ENCODE measurements at places on chromosomes 12 and 14.
A peak's percentile ranks its signal among the peaks of the same experiment; 100 is the strongest.

- no peak for DNase-seq
Observed at GRCh38 chr14:58540749-58541632, 96.8 kb upstream of the DACT1 start.

- DNase-seq: no peak
Observed at GRCh38 chr14:104317975-104318557, 179.7 kb downstream of the KIF26A start.

DNA sequence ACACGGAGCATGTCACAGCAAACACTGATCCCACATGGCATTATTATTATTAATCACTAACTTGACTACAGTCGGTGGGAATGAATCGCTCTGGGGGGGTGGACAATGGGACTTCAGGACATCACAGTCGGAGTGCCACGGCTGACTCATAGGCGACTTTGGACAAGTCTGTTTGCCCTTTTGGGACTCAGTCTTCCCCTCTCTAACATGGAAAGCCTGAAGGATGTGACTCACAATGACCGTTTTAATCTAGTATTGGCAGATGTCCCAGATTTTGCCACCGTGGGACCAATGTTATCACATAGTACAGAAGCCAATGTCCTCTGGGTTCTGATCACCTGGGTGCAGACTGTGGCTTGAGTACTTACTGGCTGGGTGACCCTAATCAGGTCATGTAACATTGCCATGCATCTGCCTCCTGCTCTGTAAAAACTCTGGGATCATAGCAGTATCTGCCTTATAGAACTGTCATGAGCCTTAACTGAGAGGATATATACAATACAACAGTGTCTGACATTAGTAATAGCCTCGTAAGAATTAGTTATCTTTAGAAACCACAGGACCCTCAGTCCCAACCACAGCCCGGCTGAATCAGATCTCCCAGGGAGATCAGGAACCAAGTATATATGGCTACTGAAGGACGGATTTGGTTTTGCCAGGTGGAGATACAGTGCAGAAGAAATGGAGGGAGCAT, 362.6 kb downstream of the BCL11B start:
- no peak for DNase-seq

GRCh38 chr12:76687981-76688380, 75.9 kb upstream of the ZDHHC17 start:
- no peak for DNase-seq

- DNase-seq: no peak
Observed at GRCh38 chr12:131141514-131141913, 187.8 kb downstream of the ADGRD1 start.

DNA sequence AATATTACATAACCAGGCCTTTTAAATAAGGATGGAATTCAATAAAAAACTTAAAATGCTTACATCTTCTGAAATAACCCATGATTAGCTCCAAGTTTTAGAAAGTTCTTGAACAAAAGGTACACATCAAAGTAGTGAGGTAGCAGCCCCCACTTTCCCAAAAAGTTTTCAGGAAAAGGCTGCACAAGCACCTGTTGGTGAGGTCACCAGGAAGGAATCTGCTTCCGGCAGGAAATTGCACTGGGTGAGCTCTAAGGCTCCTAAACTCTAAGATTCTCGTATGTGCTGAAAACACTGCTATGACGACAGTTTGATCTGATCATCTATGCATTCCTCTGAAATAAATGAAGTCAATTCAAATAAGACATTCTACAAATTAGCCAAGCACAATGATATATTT, 34.3 kb upstream of the TTC7B start:
- DNase-seq: no peak

DNA sequence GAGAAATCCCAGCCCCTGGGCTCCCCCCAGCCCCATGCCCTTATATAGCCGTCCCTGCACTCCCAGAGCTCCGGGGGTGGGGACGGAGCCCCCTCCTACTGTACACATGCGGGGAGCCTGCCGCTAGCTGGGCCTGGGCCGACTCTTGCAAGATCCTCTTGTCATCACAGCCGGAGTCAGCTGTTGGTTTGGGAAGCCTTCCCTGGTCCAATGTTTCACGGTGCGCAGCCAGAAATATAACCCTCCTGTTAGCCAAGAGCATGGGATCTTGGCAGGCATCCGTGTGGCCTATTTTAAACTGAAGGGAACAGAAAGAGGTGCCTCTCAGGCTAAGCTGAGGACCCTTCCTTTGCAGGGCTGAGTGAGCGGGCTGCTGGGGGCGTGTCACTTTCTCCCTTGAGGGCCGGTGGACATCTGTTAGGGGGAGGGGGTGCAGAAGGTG, 175.3 kb downstream of the TSPAN9 start:
- DNase-seq: peak; percentile 86

GRCh38 chr14:72958548-72958947, 32.3 kb downstream of the DCAF4 start:
- no peak for DNase-seq

GRCh38 chr14:83779266-83779665, 1750.7 kb upstream of the FLRT2 start:
- DNase-seq: no peak

GRCh38 chr14:105591052-105591451, 64.7 kb downstream of the TMEM121 start:
- DNase-seq: no peak

- no peak for DNase-seq
Observed at GRCh38 chr12:20492251-20492760, 124.0 kb downstream of the PDE3A start.

DNA sequence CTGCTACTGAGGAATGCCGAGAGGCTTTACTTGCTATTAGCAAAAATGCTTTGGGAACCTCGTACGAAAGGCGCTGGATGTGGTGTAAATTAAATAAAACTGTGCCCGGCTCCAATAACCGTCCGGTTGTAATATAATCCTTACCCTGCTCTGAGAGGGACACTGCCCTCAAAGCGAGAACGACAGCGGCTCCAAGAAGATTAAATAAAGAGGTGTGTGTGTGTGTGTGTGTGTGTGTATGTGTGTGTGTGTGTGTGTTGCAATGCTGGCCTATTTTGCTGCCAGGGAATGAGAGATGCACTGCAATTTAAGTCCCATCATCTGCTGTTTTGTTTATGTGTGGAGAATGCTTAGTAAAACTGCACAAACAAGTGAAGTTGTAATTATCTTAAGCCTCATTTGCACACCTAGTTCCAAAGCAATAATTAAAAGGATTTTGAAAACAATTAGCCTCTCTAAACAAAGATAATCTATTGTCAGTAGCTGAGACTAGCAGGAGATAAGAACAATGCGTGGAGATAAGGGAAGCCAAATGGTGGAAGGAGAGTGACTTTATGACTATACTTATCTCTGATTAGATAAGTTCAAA, 1.2 kb upstream of the SIX1 start:
- DNase-seq: no peak

GRCh38 chr14:37237094-37237493, 39.4 kb downstream of the MIPOL1 start:
- DNase-seq: no peak

- no peak for DNase-seq
Observed at GRCh38 chr12:23446746-23447145, 502.7 kb downstream of the SOX5 start.

DNA sequence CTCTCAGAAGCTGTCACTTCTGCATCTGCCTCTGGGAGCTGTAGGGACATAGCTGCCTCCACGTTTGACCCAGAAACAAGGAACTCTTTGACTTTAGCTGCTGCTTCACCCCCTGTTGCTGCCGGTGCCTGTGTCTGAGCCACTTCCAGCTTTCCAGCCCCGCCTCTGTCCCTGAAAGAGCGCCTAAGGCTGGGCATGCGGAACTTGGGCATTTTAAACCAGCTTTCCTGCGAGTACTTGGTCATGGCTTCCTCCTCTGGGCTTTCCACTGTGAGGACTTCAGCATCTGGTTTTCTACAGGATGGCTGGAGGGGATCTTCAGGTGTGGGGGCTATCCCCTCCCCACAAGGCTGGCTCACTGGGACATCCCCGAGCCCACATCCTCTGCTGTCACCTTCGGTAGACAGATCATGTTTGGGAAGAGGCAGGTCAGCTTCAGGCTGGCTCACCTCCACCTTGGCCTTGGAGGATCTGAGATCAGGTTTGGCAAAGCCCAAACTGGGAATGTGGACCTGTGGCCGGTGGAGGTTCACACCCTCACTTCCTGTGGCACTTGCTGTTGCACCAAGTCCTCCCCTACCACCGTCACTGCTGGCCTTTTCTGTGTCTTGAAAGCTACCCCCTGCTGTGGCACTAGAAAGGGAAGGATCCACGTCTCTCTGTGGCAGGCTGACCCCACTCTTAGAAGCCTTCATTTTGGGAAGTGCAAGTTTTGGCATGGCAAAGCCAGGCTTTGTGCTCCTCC, 15.2 kb downstream of the PLD4 start:
- DNase-seq: no peak

GRCh38 chr14:53190938-53191337, 37.8 kb upstream of the DDHD1 start:
- no peak for DNase-seq

DNA sequence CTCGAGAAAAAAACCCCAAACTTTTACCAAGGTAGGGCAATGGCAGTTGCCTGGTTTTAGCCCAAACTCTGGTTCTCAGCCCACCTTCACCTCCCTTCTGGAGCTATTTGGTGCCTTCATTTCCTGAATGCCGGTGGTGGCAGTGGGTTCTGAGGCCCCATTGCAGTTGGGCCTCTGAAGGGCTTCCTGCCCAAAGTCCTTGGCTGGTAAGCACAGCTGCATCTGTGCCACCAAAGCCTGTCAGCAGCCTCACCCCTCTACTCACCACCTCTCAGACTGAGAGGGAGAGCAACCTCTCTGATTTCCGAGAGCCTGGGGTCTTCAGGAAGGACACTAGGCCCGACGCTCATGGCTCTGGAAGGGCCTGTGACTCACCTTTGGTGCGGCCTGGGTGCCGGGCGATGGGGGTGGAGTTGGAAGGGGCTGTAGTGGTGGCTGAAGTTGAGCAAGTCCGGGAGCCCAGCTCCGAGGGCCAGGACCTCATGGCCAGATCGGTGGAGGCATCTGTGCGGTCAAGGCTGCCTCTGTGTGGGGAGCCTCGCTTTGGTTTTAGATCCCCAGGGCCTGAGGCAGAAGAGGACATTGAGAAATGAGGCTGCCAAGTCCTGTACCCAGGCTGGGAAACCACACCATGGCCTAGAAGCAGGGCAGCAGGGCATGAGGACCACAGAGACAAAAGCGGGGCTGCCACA, 38.6 kb upstream of the GPR68 start:
- DNase-seq: no peak
